ENCODE measurements at places on chromosomes 16 and 17.

DNA sequence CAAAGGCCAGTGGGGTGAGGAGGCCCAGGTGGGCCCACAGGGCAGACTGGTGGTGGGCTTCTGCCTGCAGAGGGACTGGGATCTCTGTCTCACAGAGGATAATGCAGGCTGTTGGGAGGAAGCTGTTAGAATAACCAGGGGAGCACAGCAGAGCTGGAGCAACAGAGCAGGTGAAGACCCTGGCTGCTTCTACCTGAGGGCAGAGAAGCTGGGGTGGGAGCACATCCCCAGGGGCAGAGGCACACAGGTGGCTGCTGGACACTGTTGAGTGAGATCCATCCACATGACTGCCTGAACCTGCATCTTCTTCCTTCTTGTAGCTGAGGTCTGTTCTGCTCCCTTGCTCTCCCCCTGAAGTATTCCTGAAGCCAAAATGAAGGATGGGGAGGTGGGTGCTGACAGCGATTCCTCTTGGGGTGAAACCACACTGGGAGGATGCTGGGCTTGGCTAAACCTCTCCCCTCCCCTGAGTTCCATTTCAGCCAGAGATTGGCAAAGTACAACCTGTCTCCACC, 1725.0 kb downstream of the TP53TG3F start:
- DNase-seq = no peak

GRCh38 chr16:12504312-12504711, 299.4 kb downstream of the CPPED1 start:
- DNase-seq = no peak

DNA sequence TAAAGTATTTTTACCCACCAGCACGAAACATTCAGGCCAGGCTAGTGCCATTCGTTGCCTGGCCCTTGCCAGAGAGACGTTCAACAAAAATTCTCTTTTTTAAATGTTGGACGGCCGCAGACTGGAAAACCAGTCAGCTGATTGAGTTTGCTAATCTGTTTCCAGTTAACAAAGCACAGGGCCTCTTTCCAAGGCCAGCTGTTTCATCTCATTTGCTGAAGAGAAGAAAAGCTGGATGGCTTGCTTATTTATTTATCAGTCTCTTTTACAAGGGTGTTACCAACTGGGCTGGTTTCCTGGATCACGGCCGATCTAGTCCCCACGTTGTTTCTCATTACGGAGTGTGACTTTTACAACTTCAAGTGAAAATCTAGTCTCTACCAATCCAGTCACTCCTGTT, 418.7 kb upstream of the DYNLRB2 start:
- no peak for DNase-seq

GRCh38 chr16:86880316-86881117, 302.2 kb downstream of the FOXL1 start:
- DNase-seq = no peak

Data from activated CD4-positive, alpha-beta T cell treated with anti-CD3 and anti-CD28 coated beads for 1 hour (primary cell).